Globus pallidus (tissue), 1 donor: ENCODE measurements at places on chromosomes 2 and 18.

- peak; percentile 48 for DNase-seq
These were observed 996 bp downstream of the TGFBRAP1 start for GRCh38 chr2:105328281-105329196.

- DNase-seq, result peak; percentile 39
These were observed at the start of gene CMPK2 for GRCh38 chr2:6865346-6866274. CMPK2 (minus strand) TSS chr2:6865907; CDS start chr2:6865696, 211 bp downstream.

GRCh38 chr2:150482667-150483400 is 4.6 kb downstream of the RND3 start:
- DNase-seq, result no peak

DNA sequence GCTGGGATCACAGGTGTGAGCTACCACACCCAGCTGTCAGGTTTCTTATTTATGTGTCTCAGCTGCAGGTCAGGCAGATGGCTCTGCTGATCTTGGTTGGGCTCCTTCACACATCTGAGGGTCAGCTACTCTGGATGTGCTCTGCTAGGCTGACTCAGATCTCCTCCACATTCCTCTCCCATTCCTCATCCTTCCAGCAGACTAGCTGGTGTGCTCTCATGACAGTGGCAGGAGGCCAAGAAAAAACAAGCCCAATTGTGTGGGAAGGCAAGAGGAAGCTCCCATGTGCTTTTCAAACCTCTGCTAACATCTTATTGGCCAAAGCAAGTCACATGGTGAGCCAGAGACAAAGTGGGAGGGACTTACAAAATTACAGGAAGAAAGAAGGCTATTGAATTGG is 11.7 kb upstream of the MSH6 start:
- peak; percentile 93 for DNase-seq

GRCh38 chr18:21314724-21315123 is 72.7 kb downstream of the GREB1L start:
- DNase-seq, result no peak

- DNase-seq, result no peak
These were observed 229.9 kb downstream of the AGPS start for GRCh38 chr2:177622521-177622920.

DNA sequence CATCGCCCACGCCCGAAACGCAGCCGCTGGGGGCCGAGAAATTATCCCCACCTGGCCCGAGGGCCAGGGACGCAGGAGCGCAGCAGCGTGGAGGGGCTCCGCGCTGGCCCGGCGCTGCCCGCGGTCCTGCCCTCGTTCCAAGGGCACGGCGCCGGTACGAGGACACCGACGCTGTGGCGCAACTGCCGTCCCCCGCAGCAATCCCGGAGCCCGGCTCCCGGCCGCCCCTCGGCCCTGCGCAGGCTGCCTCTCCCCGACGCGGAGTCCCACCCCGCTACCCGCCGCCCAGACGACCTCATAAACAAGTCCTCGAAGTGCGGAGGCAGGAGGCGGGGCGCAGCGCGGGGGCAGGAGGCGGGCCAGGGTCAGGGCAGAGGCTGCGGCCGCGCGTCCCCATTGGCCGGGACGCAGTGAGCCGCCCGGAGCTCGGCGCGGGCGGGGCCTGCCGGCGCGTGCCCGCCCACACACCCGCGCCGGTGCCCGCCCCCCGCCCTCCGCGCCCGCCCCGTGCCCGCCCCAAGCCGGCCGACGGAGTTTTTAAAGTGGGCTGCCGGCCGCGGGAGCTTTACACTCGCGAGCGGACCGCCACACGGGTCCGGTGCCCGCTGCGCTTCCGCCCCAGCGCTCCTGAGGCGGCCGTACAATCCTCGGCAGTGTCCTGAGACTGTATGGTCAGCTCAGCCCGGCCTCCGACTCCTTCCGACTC is at the start of gene EPAS1:
Gene EPAS1 (plus strand): TSS at position 568 of the 706 bp plus-strand sequence. CDS start 505 bp downstream, outside the sequence.
- DNase-seq, result peak; percentile 82

DNA sequence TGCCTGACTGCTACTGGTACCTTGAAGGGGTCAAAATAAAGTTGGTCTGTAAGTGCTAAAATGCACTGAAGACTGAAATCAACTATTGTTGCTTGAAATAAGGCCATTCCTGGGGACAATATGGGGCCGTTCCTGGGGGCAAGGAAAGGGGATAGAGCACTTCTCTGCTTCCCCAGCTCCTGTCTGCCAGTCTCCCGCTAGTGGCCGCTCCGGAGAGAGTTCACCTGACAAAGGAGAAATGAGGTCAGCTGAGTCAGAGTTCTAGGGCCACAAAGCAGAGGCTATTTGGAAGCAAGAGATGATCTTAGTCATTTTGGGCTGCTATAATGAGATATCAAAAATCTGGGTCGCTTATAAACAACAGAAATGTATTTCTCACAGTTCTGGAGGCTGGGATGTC is 345.9 kb downstream of the TSN start:
- no peak for DNase-seq

- DNase-seq, result no peak
These were observed 19.1 kb downstream of the MAL start for GRCh38 chr2:95044601-95045000.

DNA sequence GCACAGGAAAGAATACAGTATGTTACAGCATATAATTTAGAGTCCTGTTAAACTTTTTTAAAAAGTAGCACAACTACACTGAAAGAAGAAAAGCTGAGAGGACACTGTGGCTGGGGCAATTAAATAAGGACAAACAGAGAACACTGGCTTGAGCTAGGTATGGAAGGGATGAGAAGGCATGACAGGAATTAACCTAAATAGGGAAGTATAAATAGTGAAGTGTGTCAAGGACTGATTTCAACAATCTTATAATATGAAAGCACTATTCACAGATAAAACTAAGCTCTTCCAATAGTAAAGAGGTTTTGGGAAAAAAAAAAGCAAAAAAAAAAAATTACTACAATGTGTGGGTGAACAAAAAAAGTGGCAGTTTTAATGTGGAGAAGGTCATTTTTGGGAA is 45.5 kb downstream of the PPP3R1 start:
- no peak for DNase-seq

GRCh38 chr18:11840493-11840892 is 10.7 kb upstream of the CHMP1B start:
- DNase-seq, result no peak

DNA sequence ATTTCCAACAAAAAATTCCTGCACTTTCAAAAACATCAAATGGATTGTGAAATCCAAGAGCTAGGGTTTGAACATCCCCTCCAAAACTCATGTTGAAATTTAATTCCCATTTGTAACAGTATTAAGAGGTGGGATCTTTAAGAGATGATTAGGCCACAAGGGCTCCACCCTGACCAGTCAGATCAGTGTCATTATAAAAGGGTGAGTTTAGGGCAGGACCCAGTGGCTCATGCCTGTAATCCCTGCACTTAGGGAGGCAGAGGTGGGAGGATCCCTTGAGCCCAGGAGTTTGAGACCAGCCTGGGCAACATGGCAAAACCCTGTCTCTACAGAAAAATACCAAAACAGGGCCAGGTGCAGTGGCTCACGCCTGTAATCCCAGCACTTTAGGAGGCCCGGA is 8.9 kb downstream of the GTF3C2 start:
- DNase-seq, result no peak

GRCh38 chr18:64791236-64791635 is 642.3 kb upstream of the LINC00305 start:
- no peak for DNase-seq

- peak; percentile 27 for DNase-seq
These were observed 54.0 kb downstream of the NAT8 start for GRCh38 chr2:73588177-73588576.

- DNase-seq, result no peak
These were observed 293.3 kb upstream of the PARD3B start for GRCh38 chr2:204251998-204252376.

- DNase-seq, result no peak
These were observed 102.9 kb upstream of the SYT4 start for GRCh38 chr18:43380104-43380672.

- no peak for DNase-seq
These were observed 254.4 kb downstream of the ERBB4 start for GRCh38 chr2:212284166-212284565.

GRCh38 chr2:207472343-207473048 is 57.3 kb upstream of the CREB1 start:
- no peak for DNase-seq

DNA sequence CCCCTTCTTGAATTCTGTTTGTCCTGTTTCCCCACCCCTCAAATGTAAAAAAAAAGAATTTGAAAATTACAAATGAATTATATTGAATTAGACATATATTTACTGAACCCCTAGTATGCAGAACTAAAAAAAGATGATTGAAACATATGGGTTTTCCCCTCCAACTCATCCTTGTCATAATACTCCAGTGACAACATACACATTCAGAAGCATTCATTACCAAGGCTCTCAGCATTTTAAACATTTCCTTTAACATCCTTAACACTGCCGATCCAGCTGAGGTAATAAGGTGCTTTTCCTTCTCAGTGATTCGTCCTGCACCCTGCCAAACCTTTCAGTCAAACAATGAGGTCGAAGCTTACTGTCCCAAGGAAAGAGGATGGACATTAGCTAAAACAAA is 53.1 kb upstream of the DTNB start:
- no peak for DNase-seq

DNA sequence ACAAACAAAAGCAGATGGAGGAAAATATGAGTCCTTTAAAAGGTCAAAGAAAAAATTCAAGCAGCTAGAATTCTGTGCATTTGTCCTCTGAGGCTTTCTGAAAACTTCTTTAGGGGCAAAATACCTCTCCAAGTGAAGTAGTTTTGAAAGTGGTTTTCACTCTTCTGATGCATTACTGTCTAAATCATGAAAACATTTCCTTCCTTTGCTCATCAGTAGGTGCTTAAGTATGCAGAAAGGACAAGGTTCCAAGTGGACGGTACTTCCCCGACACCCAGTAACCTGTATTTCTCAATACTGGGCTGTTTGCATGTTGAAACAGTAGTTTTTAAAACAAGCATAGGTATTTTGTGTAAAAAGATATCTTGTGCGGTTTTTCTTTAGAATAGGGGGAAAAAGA is 189.1 kb upstream of the ERBB4 start:
- no peak for DNase-seq

- no peak for DNase-seq
These were observed 502.6 kb upstream of the RAB12 start for GRCh38 chr18:8106603-8107002.

DNA sequence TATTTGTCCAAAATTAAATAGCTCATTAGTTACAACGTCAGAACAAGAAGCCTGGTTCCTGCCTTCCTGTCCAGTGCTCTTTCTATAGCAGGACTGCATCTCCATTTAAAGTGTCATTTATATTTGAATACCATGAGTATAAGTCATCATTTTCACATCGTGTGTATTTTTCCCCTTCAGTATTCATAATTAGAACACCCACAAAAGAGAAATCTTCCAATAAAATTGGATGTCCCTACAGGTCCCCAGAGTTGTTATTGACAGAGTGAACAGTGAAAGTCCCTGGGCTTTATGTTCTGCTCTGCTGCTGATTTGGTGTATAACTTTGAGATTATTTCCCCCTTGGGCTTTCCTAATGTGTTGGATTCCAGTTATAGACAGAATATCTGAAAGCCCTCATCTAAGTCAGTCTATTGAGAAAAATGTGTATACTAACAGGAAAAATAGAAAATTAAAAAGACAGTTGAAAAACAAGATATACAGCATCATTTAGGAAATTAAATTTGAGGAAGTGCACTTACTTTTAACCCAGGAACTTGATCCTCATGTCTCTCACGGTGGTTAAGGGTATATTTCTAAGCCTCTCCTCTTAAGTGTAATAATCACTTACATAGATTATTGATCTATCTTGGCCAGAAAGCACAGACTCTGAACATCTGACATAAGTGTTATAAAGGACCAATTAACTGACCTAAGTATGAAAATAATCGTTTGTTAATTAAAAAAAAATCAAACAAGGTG is 15.2 kb upstream of the REV1 start:
- DNase-seq, result no peak

- DNase-seq, result peak; percentile 55
These were observed 157.5 kb upstream of the SESTD1 start for GRCh38 chr2:179422037-179422643.

DNA sequence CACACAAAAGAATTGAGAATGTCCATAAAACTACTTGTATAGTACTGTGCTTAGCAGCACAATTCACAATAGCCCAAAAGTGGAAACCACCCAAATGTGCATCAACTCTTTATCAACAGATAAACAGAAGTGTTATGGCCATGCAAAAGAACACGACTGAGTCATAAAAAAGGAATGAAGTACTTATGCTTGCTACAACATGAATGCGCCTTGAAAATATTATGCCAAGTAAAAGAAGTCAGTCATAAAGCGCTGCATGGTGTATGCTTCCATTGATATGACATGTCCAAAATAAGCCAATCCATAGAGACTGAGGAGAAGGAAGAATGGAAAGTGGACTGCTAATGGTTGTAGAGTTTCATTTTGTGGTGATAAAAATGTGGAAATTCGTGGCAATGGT is 12.1 kb upstream of the MAP2 start:
- DNase-seq, result no peak

DNA sequence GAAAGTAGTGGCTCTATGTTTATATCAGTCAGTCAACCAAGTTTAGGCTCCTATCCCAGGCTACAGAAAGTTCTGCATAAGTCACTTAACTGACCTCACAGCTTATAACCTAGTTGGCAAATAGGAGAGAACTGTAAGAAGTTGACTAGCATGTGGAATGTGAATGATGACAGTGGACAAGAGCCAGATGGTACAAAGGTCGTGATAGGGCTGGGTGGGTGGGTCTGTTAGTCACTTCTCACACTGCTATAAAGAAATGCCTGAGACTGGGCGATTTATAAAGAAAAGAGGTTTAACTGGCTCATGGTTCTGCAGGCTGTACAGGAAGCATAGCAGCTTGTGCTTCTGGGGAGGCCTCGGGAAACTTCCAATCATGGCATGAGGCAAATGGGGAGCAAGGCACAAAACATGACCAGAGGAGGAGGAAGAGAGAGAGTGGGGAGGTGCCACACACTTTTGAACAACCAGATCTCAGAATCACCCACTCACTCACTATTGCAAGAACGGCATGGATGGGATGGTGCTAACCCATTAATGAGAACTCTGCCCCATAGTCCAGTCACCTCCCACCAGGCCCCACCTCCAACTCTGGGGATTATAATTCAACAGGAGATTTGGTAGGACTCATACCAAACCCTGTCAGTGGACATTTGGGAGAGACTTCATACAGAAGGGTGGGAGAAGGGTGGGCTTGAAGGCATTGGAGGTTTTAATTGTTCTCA is 68.8 kb downstream of the LTBP1 start:
- DNase-seq, result no peak

GRCh38 chr18:35172009-35172408 is 68.8 kb upstream of the ZNF397 start:
- peak; percentile 22 for DNase-seq

- DNase-seq, result no peak
These were observed 72.1 kb downstream of the NPAS2 start for GRCh38 chr2:100891906-100892642.

- no peak for DNase-seq
These were observed 40.6 kb upstream of the EDAR start for GRCh38 chr2:109029490-109030201.
